Activated T-cell treated with anti-CD3 and anti-CD28 coated beads for 24 hours (primary cell): ENCODE measurements at places on chromosomes 3 and 15.
A peak's percentile ranks its signal among the peaks of the same experiment; 100 is the strongest.

DNA sequence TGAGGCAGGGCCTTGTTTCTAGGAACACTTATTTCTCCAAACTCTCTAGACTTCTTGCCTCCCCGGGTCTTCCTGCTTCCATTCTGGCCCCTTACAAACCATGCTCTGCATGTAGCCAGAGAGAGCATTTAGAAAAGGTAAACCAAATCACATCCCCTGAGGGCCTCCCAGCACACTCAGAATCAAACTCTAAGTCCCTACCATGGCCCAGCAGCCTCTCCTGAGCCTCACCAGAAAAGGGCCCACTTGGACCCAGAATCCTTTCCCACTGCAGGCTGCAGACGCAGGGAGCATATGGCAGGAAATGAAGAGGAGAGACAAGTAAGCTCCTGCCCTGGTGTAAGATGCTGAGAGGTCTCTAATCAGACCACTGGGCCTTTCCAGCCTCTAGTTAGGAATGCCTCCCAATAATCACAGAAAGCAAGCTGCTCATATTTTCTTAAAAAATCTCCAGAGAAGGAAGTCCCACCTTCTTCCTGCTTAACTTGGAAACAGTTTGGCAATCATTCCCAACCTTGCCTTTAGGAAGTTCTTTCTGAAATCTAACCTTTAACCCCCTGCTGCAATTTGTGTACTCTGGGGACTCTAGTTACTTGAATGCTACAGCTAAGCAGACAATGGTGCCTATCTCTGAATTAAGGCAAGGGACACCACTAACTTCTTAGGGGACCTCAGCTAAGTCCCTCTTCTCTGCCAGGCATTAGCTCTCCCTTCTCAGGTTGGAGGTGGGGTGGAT, 4.2 kb downstream of the AMOTL2 start:
- no peak for DNase-seq

DNA sequence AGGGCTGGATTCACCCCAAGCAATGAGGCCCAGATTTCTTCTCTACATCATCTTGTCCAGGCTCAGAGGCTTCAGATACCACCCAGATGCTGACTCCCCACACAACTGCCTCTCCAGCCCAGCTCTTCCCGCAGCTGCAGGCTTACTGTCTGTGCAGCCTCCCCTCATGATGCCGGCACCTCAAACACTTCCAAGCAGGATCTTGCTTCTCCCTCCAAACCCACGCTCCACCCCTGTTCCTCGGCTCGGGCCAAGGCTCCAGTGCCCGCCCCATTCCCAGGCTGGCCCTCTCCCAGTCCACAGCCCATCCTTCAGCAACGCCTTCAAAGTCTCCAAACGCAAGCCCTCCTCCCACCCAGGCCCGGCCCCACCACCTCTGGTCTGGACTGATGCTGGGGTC, 159.2 kb upstream of the LINGO1 start:
- DNase-seq = no peak

DNA sequence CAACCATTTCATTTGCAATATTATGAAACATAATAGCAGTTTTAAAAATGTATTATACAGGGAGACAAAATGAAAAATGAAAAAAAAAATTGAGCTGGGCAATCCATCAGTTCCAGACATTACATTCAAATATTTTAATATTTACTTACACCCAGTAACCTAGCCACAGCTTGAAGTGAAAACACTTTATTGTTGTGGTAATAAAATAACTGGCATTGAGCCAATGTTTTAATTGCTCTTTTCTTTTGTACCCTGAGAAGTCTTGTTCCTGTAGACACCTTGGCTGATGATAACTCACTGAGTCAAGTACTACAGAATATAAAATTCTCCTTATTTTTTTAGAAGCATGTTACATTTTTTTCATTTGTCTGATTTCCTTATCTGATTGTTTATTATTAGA, 180.6 kb downstream of the ROBO1 start:
- no peak for DNase-seq

DNA sequence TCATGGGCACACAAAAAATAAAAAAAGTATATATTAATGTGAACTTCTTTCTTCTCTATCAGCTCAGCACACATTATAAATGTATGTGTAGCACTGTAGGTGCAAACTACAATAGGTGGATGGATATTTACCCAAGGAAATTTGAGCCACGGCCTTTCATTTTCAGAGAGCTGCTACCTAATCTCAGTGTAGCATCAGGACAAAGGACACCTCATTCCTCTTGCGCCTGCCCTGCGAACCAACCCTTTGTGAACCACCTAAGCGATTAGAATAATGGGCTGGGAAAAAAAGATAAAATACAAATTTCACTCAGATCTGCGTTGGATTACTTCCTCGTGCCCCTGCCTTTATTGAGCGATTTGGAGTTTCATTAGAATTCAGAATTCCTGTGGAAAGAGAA, 263.2 kb downstream of the NR2F2 start:
- DNase-seq = no peak

DNA sequence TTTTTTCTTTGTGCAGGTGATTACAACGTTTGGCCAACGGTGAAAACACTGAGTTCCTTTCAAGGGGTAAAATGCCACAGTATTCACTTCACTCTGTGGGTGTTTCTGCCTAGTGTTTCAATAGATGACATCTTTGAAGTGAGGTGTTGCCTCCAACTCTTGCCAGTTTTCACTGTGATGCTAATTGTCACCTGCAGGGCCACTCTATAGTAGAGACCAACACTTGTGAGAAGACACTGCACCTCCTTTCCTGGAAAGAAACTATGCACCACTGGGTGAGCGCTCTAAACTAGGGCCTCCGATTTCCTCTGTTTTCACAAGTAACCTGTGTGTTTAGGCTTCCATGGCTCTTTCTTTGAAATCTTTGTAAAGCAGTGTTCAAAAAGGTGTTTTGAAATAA, 98.3 kb downstream of the THRB start:
- DNase-seq = no peak

GRCh38 chr3:88032245-88032644, 26.6 kb downstream of the CGGBP1 start:
- DNase-seq = no peak

DNA sequence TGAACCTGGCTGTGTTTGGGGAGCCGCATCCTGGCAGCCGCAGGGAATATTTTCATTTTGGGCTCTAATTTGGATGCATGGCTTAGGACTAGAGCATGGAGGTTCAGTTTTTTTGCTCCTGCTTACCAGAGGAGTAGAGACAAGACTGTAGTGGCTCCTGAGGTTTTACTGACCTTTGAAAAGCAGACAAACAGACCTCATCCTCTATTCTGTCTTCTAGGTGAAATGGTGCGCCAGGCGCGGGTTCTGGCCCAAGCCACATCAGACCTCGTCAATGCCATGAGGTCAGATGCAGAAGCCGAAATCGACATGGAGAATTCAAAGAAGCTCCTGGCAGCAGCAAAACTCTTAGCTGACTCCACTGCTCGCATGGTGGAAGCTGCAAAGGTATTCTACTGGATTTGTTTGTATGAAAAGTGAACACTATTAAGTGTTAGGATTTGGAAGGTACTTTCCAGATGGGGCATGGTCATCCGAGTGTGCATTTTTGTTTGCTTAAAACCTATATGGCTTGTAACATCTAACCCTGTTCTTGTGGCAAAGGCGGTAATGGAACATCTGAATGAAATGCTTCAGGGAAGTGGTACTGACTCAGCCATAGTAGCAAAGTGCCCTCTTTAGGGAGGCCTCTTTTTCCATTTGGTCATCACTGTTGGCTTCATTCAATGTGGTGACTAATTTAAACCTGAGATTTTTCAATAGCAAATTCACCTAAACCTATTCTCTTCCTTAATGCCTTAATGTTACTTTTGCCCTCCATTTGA, 330.7 kb upstream of the TPM1 start:
- peak; percentile 3 for DNase-seq

- no peak for DNase-seq
These were observed 117.0 kb upstream of the MRPL3 start for GRCh38 chr3:131619821-131620220.

- no peak for DNase-seq
These were observed 52.0 kb upstream of the PRR23C start for GRCh38 chr3:139096670-139097069.
